ENCODE measurements at places on chromosomes 2 and 18.

DNA sequence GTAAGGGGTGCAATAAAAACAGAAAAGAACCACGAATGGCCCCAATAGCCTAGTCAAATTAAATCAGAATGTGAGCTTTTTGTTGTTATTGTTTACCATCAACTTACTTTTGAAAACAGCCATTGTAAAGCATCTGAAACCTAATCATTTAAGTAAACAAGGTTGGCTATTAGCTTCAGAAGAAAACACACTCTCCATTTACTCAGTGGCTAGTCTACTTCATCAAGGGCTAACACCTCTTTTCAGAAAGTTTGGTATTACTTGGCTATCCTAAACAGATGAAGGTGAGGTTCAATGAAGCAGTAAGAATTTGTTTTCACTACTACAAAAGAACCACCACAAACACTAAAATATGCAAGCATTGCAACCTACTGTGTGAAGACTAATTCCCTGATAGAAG is 398.0 kb downstream of the CDH2 start:
- no peak for DNase-seq

- DNase-seq = no peak
Observed at GRCh38 chr2:117700471-117700870, 114.0 kb upstream of the DDX18 start.

- DNase-seq = no peak
Observed at GRCh38 chr18:8758466-8758865, 53.1 kb downstream of the MTCL1 start.

GRCh38 chr2:39378968-39379367 is 58.1 kb downstream of the MAP4K3 start:
- DNase-seq = no peak

DNA sequence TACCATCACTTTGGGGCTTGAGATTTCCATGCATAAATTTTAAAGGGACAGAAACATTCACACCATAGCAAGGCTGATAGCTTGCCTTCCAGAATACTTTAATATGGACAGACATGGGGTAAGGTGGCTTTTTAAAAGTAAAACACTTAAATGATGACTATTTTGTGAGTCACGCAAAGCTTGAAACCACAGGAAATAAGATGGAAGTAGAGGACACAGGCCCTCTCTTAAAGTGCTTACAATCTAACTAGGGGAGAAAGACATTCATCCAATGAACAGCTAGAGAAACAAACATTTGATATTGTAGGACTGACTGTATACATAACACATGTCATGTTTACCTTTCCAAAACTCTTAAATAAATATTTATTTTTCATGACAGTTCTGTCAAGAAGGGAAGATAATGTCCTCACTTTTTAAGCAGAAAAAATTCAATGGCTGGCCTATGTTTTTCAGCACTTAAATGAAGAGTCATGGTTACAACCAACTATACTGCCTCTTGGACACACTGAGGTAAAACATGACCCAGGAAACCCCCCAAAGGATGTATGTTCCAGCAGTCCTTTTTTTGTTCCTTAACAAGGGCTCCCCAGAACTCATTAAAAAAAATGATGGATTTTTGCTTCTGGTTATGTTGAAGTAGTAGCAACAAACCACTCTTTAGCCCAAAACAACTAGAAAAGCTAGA is 120.0 kb upstream of the RBMS1 start:
- DNase-seq = no peak

DNA sequence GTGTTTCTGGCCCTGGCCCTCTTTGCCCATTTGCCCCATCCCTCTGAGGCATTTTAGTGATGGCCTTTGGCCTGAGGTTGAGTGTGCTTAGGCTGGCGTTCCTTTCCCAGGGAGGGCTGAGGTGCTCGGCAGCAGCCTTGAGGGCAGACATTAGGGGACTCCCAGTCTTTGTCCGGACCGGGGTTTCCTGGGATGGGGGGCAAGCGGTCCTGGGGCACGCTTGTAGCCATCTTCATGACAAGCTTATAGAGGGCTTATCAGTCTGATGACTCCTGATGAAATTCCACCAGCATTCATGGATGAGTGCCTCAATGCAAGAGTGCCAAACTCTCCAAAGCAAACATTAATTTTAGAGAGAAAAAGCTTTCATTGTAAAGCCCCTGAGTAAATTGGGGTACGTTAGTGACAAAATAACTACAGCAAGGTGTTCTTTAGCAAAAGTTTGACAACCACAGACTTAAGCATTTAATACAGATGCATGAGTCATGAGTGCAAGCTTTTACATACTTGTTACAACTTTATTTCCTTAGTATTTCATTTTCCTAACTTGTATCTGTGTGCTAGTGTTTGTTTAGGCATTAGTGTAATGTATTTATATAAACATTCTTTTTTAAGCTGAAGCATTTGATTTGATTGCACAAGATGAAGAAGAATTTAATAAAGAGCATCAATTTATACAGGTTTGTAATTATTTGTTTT is 45.6 kb downstream of the CEP192 start:
- DNase-seq = no peak

GRCh38 chr18:38520786-38521185 is 955.2 kb upstream of the CELF4 start:
- DNase-seq = no peak

GRCh38 chr2:204869132-204869823 is 324.0 kb downstream of the PARD3B start:
- DNase-seq = no peak

- DNase-seq = no peak
Observed at GRCh38 chr18:53417003-53417402, 807.5 kb downstream of the MBD2 start.

DNA sequence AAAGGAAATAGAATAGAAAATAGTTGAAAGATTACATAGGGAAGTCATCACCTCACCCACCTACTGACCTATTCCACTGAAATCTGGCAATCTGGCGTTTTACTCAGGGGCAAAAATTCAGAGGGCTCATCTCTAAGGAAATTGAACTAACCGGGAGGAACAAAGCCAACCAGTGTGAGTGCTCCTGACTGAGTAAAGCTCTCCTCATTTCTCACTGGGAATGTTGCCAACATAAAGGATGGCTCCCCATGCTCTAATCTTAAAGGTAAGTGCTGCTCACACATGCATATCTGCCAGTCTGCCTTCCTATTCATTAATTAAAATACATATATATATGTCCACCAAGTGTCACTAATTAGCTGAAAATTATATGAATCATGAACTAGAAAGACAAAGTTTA is 13.5 kb upstream of the DOK6 start:
- DNase-seq = no peak

DNA sequence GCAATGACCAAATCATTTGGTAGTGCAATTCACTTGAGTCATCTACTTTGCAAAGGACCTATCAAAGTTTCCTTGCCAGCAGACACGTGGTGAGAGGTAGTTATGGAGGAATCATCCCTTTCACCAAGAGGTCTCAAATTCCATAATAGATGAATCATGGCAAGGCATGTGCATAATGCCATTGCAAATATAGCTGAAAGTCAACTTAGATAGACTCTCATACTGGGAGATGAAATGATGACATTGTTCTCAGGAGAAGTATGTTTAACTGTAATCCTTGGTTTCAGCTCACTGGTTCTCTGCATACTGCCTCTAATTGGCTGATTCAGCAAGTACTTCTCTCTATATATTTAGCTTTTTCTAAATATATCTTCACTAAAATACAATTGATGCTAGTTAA is 57.2 kb downstream of the CALCRL start:
- no peak for DNase-seq

- DNase-seq = peak; percentile 10
Observed at GRCh38 chr18:78754311-78755043, 225.1 kb upstream of the SALL3 start.

DNA sequence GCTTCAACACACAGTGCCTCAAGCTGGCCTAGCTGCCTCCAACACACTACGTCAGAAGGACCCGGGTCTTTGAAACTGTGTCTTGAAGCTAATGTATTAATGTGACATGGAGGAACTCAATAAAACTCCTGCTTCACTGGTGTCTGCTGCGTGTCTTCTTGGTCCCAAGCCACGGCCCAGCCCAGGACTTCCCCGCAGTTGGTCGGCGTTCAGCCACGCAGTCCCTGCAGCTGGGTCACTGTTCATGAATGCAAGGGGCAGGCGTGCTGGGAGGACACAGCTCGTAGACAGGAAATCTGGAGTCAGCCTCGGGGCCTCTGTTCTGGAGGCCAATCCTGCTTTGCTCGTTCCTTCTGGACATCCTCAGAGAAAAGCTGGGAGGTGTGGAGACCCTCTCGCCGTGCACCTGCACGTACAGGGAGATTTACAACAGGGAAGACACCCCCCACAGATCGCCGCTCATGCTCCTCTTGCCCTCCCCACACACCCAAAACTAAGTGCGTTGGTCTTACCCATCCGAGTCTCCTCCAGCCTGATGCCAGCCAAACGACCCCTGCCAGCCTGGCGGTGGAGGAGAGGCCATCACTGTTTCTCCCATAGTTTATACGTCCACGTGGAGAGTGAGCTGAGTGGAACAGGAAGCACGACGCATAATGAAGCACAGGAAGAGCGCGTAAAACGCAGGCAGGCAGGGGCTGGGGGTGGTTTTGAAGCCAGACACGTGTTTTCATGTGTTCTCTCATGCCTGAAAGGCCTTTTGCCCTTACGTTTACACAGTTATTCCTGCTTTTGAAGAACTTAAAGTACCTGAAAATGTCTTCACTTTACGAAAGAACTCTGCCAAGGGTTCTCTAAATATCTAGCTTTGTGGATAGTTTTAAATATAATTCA is 39.7 kb downstream of the ADI1 start:
- no peak for DNase-seq

- DNase-seq = no peak
Observed at GRCh38 chr2:172109256-172109987, 6.7 kb upstream of the DLX2 start.

DNA sequence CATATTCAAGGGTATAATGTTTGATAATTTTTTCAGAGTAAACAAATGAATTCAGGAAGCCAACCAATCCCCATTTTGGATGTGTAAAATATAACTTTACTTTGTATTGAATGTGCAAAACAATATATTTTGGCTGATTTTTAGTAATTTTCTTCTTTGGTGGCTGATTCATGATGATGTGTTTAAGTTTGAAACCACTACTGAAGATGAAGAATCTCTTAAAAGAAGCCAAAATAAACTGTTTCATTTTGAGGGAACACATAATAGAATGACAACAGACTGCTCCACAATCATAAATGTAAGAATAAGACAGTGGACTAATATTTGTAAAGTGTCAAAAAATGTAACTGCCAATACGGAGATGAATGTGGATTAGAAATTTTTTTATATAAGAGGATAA is 52.5 kb upstream of the TRIM43 start:
- no peak for DNase-seq

DNA sequence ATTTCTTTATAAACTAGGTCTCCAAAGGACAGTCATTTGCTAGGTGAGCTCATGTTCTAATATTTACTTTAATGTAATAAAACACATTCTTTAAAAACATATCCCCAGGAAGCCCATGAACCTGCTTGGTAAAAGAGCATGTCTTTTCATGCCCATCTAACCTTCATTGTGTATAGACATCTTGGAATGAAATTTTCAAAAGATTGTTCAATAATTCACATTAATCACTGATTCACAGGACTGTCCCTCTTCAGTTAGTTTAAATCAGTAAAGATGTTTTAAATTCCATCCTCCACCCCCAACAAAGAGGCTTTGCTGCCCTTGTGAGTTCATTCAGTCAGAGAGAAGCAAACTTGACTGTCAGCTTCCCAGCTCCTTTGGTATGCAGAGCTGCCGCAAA is 633.4 kb upstream of the CELF4 start:
- no peak for DNase-seq

DNA sequence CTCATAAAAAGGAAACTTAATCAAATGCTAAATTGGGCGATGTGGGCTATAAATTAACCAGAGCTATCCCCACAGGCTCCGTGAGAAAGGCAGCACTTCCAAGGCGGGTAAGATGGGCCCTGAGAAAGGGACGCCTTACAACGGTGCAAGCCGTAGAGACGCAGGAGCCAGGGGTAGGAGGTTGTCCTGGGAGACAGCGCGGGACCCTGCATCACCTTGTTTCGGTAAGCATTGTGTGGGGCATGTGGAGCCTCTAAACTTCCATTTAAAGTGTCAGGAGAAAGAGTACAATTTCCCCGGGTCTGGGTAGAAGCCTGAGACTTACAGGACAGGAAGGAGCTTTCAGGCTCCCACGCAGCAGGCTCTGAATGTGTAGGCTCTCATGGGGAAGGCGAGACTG is 1.2 kb upstream of the PER2 start:
- no peak for DNase-seq

GRCh38 chr2:5976531-5977065 is 284.4 kb downstream of the SOX11 start:
- no peak for DNase-seq

DNA sequence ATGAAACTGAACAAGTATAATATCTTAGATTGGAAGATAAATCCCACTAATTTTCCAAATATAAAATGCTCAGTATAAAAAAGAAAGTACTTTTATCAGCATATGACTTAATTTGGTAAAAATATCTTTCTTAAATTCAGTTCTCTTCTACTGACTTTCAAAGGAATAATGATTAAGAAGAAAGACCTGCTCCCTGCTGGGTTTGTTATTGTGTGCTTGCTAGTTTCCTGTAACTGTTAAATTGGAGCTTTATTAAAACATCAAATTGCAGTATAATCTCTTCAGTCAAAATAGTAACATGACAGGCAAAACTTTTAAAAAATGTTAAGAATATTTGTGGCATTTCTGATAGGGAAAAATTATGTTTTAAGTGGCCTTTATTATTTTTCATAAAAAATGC is 1317.4 kb upstream of the CDH2 start:
- DNase-seq = no peak

DNA sequence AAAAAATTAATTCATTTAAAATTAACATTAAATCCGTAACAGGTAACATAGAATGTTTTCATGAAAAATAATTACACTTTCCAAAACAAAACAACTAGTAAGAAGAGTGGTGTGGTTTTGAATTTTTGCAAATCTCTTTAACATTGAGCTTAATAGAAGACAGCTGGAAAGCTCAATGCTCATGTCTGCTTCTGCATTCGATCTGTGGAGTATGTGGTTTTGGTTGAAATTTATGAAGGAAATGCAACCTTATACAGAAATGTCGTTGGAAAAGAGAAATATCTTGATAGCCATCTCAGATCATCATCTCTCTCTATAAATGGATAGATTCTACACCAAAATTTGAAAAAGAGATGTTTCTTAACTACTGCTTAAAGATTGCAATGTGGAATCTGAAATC is 17.3 kb upstream of the FHL2 start:
- no peak for DNase-seq

DNA sequence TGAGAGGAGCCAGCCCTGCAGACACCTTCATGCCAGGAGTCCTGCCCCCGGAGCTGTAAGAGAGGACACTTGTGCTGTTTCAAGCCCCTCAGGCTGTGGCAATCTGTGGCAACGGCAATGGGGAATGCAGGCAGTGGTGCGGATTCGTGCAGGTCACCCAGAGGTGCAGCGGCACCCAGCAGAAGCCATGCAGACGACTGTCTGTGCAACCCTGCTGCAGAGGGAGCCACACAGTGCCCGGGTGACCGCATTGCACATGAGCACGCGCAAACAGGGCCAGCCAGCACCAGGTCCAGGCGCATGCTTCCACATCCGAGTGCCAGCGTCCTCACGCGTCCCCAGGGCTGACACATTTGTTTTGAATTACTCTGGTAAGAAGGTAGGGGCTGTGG is 84.8 kb upstream of the GPC1 start:
- no peak for DNase-seq

GRCh38 chr2:37506407-37507050 is 162.1 kb downstream of the QPCT start:
- DNase-seq = no peak

Measured in femur (tissue), 1 donor.